GM18507 (cell line): ENCODE measurements at places on chromosomes 4 and X.

- DNase-seq, result no peak
Observed at GRCh38 chr4:75497133-75497532, 17.1 kb downstream of the RCHY1 start.

- DNase-seq, result no peak
Observed at GRCh38 chrX:13695601-13696115, 6.7 kb downstream of the RAB9A start.

GRCh38 chrX:147803948-147804347 is 107.8 kb upstream of the FMR1 start:
- no peak for DNase-seq

DNA sequence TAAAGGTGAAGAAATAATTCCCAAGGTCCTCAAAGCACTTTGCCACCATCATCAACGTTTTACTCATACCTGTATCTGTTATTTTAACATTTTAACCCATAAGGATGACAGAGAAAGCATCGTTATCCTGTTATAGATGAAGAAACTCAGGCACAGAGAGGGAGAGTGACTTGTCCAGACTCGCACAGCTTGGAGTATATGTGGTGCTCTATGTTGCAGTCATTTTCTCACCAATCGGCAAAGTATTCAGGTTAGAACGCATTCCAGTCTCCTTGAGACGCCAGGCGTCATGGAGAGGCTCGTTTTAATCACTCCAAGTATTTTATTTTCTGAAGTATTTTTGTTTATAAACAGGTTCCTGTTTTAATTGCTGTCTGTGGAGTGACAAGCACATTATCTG is 73.5 kb downstream of the IRF2 start:
- DNase-seq, result no peak

DNA sequence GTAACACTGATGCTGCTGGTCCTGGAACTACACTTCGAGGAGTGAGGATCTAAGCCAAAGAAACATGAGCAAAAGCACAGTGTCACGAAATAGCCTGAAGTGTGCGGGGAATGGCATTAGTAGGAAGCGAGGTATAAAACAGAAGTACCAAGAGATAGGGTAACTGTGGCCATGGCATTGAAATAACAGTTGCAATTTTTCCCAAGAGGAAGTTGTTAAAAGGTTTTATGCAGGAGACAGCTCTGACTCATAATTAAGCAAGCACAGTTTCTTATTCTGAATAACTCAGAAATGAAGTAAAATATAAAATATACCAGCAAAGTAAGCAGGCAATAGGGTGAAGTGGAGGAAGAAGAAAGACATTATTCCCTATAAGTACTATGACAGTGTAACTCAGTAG is 90.3 kb upstream of the TMEM150C start:
- no peak for DNase-seq

GRCh38 chr4:148289740-148290139 is 152.5 kb downstream of the NR3C2 start:
- DNase-seq, result no peak

DNA sequence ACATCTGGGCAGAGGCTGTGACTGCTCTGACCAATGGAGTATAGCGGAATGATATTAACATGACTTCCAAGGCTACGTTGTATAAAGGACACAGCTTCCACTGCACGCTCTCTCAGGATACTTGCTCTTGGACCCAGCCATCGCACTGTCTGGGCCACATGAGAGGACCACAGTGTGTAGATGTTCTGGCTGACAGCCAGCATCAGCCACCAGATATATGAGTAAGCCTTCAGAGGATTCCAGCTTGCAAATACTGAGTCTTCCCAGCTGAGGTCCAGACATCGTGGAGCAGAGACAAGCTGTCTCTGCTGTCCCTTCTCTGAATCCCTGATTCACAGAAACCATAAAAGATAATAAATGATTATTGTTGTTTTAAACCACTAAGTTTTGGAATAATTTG is 146.8 kb upstream of the USP9X start:
- no peak for DNase-seq

DNA sequence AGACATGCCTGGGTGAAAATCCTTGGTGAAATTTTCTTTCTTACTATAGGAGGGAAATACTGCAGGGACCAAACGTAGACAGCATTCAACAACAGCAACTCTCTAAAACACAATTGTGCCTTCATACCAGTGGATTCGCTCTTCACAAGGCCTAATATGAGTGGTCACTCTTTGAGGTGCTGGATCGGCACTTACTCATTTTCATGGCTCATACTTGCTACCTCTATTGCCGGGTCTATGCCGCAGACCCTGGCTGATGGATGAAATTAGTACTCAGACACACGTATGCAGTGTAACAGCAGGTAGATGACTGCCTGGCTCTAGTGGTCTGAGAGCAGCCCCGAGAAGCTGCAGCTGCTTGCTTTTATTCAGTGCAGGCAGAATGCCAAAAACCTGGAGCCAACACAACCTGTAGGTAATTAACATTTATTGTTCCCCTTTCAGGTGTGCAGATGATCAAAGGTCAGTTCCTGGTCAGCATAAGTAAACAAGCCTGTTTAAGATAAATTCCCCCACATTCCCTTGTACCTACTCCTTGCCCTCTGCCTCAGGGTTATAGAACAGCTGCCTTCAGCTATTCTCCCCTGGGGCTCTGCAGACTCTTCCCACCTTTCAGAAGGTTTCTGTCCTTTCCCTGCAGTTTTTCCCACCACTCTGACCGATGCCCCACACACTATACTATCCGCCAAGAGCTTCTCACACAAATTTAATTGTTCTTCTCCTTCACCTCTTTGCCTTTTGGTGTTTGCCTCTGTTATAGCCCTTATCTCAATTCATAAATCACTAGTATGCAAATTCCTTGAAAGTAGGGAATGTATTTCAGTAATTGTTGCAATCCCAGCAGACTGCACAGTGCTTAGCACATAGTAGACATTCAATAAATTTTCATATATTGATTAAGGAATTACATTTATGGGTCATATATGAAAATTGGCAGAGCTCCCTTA is 210.0 kb downstream of the SPANXN3 start:
- no peak for DNase-seq

DNA sequence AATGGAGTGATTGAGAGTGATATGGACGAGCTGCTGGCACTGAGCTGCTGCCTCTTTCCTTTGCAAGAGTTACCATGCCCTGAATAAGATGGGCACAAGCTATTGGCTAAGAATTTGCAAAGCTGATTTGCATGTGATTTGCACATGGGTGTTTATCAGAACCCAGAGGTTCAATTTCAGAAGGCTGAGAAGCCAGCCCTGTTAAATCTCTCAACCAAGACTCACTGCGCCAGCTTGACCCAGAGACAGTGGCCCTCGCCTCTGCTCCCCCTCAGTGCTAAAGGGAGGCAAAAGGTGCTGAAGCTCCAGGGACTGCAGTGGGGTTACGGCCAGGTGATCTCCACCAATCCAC is 701 bp downstream of the ARHGAP4 start:
- DNase-seq, result no peak

DNA sequence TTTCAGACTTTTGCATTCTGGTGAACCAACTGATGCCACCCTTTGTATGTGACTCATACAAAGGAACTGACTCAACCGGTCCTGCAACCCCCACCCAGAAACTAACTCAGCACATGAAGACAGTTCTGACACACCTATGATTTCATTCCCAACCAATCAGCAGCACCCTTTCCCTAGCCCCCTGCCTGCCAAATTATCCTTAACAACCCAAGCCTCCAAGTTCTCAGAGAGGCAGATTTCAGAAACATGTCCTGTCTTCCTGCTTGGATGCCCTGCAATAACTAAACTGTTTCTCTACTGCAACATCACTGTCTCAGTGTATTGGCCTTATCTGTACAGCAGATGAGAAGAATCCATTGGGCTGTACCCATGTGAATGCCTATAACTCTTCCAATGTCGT is 284.7 kb downstream of the CAMK2D start:
- no peak for DNase-seq

GRCh38 chr4:89303177-89303576 is 4.4 kb downstream of the GPRIN3 start:
- no peak for DNase-seq

DNA sequence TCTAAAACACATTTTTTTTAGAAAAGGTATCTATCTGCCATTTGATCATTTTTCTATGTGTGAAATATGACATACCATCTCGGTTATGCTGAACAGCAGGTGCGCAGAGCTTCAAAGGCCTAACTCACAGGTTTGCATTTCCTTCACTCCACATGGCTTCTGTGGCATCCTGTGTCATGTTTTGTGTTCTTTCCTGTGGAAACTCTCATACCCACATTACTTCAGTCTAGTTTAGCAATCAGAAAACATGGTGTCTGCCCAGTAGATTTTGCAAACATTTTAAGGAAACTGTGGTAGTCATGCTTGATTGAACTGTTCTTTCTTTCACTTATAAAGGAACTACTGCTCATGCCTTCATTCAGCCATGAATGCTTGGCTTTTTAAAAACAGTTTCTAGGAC is 11.3 kb upstream of the ARAP2 start:
- no peak for DNase-seq

GRCh38 chr4:25011135-25011866 is 19.4 kb downstream of the LGI2 start:
- no peak for DNase-seq

GRCh38 chr4:16269240-16269639 is 43.0 kb upstream of the TAPT1 start:
- DNase-seq, result no peak

- no peak for DNase-seq
Observed at GRCh38 chrX:143095321-143095720, 69.6 kb downstream of the SPANXN4 start.

- no peak for DNase-seq
Observed at GRCh38 chr4:85078016-85078415, 111.5 kb upstream of the WDFY3 start.

- no peak for DNase-seq
Observed at GRCh38 chrX:130336531-130336930, 3.2 kb upstream of the SLC25A14 start.

DNA sequence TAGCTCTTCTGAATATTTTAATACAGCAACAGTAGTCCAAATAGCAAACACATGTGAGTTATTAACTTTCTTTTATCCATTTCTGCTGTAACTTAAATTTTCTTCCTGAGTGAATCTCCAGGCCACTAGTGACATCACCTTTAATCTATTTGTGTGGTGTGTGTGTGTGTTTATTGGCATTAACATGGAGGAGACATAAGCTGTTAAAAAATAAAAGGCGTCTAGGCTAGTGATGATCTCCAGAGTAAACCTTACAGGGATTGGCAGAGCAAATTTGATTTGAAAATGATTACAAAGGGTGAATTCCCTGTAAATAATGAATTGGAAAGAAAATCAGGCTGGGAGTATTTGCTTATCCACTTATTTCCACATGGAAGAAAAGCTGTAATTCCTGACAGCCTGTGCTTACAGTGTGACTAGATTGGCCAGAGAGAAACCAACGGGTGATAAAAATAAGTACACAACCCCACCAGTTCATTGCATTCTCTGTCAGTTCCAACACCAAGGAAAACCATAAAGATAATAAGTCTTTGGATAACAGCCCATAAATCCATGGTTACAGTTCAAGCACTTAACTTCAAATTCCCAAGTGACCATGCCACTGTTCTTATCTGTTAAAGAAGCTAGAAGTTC is 186.1 kb downstream of the ENOX2 start:
- DNase-seq, result no peak

GRCh38 chr4:2159931-2160330 is 82.0 kb downstream of the HAUS3 start:
- no peak for DNase-seq
